T47D (cell line): ENCODE measurements at places on chromosomes 7 and 10.

- DNase-seq: no peak
These were observed 22.0 kb upstream of the HGF start for GRCh38 chr7:81791568-81792518.

GRCh38 chr10:13165177-13165576 lies 3.8 kb downstream of the MCM10 start:
- DNase-seq: no peak

DNA sequence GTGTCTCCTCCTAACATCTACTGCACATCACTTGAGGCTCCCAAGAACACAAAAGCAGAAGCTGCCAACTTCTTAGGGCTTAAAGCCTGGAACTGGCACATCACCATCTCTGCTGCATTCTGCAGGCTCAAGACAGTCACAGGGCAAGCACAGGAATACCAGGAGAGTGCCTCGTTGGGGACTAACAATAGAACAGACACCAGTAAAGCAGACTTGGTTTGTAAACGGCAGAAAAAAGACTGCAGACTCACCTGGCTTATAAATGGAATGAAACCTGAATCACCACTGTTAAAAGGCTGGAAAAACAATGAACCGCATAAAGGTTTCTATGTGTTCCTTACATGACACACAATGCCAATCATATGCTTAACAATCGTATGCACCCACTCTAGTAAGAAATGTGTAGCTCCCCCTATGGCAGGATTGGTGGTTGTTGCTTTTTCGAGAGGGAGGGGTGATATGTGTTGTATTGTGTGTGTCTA lies 12.8 kb downstream of the RHEB start:
- no peak for DNase-seq

DNA sequence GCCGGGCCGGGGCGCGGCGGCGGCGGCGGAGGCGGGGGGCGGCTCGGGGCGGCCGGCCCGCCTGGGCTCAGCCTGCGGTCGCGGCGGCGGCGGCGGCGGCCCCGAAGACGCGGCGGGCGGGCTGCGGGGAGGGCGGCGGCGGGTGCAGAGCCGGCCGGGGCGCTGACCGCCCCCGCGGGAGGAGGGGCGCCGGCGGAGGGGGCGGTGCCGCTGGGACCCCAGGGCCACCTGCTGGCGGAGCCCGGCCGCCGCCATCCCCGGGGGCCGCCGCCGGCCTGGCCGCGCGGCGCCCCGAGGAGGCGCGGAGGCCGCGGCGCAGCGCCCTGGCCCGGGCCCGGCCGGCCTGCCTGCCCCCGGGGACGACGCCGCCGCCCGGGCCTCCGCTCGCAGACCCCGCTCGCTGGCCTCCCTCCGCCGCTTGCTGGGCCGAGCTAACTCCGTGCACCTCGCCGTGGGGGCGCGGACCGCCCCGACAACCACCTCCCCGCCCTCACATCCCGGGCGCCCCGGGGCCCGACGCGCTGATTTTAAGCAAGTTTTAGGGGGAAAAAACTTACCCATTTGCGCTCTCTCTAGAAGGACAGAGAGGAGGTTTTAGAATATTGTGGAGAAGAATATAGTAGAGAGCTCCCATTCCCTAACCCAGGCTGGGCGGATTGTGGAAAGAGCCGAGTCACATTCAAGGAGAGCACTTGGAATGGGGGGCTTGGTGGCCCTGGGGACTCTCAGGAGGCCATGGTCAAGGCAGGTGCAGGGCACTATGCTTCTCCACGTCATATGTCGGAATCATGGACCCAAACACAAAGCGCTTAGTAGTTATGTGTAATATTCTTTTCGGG lies at the start of gene BEND7:
BEND7 (minus strand) TSS at position 140 of the 839 bp plus-strand sequence. CDS start 481 bp downstream, outside the sequence.
- DNase-seq: peak; percentile 13

DNA sequence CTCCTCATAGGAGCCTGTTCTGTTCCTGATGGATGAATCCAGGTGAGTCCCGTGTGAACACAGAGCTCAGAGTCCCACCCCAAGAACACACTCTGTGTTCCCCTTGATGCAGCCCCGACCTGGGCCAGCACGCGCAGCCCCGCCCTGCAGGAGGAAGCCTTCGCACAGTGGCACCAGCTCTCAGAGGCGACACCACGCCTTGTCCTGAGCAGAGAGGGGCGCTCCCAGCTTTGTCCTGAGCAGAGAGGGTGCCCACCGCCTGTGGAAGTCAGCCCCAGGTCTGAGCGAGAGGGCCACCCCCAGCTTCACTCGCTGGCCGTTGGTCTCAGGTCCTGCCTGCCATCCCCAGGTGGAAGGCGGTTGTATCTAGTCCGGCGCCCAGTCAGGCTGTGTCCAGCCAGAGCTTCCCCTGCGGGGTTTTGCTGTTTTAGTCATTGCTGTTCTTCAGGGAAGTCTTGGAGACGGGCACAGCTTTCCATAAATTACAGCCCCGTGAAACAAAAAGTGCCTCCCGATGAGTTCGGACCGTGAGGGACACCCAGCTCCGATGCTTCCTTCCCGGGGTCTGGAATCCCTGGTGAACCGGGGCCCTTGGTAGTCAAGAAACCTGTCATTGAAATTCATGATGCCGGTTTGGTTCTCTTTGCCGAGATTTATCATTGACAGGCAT lies 43.6 kb downstream of the NKX6-2 start:
- no peak for DNase-seq

DNA sequence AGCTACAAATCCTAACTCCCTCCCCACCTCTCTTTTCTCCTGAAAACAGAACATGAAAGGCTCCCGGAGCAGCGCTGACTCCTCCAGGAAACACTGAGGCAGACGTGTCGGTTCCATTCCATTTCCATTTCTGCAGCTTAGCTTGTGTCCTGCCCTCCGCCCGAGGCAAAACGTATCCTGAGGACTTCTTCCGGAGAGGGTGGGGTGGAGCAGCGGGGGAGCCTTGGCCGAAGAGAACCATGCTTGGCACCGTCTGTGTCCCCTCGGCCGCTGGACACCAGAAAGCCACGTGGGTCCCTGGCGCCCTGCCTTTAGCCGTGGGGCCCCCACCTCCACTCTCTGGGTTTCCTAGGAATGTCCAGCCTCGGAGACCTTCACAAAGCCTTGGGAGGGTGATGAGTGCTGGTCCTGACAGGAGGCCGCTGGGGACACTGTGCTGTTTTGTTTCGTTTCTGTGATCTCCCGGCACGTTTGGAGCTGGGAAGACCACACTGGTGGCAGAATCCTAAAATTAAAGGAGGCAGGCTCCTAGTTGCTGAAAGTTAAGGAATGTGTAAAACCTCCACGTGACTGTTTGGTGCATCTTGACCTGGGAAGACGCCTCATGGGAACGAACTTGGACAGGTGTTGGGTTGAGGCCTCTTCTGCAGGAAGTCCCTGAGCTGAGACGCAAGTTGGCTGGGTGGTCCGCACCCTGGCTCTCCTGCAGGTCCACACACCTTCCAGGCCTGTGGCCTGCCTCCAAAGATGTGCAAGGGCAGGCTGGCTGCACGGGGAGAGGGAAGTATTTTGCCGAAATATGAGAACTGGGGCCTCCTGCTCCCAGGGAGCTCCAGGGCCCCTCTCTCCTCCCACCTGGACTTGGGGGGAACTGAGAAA lies 30.4 kb downstream of the PFKFB3 start:
- DNase-seq: no peak

DNA sequence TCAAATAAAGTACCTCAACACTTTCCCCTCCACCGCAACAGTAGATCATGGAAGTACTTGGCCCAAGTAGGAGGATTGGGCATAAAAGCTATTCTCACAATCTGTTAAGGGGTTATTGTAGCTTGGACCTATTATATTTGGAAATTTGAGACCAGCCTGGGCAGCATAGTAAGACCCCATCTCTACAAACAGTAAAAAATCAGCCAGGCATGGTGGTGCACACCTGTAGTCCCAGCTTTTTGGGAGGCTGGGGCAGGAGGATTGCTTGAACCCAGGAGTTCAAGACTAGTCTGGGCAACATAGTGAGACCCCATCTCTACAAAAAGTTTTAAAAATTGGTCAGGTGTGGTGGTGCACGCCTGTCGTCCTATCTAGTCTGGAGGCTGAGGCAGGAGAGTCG lies 13.2 kb downstream of the PRKRIP1 start:
- DNase-seq: no peak

- DNase-seq: no peak
These were observed 136.7 kb downstream of the CELF2 start for GRCh38 chr10:11154333-11154732.

GRCh38 chr10:77915319-77916105 lies 11.0 kb downstream of the DLG5 start:
- DNase-seq: no peak

GRCh38 chr7:36360244-36360643 lies 29.4 kb upstream of the ANLN start:
- DNase-seq: no peak

- no peak for DNase-seq
These were observed 5.3 kb upstream of the ZNRF2 start for GRCh38 chr7:30278849-30279652.

- DNase-seq: no peak
These were observed 1407.5 kb upstream of the LRRTM3 start for GRCh38 chr10:65518379-65518778.

DNA sequence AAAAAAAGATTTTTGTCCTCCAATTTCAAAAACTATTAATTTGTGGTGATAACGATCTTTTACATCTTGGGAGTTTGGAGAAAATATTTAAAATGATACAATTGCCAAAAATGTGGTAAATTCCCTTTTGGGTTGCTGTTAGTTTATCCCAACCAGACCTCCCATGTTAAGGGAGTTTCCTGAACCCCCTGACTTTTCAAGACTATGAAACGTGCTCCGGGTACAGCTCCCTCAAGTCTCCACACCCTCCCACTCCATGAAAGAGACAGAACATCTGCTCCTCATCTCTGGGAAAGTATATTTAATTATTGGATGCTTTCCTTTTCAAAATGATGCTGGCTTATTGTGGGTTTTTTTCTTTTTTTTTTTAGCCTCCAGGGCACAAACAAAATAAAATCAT lies 534.6 kb upstream of the NRP1 start:
- no peak for DNase-seq

DNA sequence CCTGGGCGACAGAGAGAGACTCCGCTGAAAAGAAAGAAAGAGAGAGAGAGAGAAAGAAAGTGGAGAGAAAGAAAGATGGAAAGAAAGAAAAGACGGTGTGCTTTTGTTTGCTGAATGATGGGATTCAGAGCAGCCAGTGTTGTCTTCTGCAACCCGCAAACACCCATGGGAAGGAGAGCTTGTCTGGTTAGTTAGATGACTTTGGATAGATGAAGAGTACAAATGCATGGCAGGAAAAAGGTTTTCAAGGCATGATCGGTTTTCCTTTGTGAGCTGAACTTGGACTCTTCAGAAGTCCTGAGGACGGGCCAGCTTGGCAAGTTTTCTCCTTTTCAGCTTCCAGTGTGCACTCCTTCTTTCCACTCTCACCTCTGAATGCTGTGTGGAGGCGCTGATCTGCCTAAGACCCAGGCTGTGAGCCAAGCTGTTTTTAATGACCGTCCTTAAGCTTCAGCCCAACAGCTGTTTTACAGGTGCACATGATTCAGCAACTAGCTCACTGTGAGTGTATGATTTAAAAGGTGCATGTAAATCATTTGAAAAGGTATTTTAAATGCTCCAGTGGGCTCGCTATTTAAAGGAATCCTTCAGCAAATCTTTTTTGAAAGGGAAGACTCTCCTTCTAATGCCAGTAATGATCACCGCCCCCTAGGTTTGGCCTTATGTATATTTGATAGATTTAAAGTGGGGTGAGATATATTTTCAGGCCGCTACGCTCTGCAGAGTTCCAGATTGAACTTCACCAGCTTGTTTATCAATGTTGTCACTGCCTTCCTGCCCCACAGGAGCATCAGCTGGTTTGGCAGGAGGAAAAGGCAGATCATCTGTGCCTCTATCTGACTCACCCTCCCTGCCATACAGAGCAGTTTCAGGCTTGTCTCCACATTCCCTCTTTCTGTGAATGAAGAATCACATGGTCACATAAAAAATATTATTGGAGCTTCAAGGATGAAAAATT lies 115.0 kb downstream of the PLXDC2 start:
- DNase-seq: no peak

- DNase-seq: no peak
These were observed 145.3 kb downstream of the SEMA3A start for GRCh38 chr7:84049071-84049836.

DNA sequence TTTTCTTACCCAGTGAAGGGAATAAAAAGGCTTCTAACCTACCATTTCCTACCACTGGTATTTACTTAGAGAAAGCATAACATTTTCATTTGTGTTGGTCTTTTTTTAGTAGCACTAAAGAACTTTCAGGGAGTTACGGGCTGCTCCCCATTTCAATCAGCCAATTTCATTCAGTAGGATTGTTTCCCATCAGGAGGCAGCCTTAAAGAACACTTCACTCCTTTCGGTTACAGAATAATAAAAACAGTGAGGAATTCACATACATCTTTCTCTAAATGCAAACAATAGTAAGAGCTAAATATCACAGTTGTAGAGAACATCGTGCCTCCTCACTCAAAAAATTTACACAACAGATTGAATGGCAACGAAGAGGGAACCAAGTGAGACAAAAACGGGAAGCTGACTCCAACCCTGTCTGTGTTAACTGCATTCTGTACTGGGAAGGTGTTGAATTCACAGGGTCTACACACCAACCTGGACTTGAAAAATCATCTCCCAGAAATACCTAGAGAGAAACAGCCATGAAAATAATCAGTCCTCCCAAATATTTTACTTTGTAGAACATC lies 55.5 kb upstream of the ABLIM1 start:
- no peak for DNase-seq

DNA sequence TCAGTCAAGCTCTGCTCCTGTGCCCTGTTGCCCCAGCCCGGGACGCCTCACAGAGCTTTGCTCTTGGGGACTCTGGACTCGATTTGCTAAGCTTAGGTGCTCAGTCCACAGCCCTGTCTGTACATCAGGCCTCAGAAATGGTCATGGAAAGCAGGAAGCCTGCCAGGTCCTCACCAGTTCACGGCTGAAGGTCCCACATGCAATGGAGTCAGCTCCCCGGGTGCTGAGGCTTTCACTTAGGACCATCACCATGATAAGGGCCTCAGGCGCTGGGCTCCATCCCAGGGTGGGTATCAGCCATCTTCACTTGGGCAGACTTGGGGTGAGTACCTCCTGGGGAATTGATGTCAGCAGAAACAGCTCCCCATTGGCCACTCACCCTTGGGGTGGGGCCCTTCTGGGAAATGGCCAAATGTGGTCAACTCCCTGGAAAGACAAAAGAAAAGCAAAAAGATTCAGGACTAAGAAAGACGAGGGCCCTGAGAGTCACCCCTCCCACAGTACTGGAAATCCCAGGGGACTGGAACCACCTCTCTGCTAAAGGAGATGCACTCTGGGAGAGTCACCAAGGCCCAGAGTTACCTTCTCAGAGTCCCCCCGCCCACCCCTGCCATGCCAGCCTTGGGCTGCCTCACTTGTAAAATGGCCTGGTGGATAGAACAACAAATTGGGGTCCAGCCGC lies 37.6 kb downstream of the FAM53B start:
- no peak for DNase-seq

- DNase-seq: no peak
These were observed 165.7 kb downstream of the C7orf25 start for GRCh38 chr7:42746214-42746613.
